Aorta (tissue), 5 donors: ENCODE measurements at places on chromosomes 7 and 10. TPM values are rescaled to one million over a fixed set of nuclear protein-coding genes. Genes with fewer than 3 reads are reported as not detected.

- H3K36me3 ChIP-seq = peaks cover 2% of the 10 kb centered on the region
- no peaks in the 10 kb centered on the region for H3K4me1 ChIP-seq
- H3K27ac ChIP-seq = no peak overlapping the region
- no peak overlapping the region for H3K4me3 ChIP-seq
- H3K27me3 ChIP-seq = no peaks in the 10 kb centered on the region
Observed at GRCh38 chr7:128988372-128988771, 50.6 kb downstream of the IRF5 start.

DNA sequence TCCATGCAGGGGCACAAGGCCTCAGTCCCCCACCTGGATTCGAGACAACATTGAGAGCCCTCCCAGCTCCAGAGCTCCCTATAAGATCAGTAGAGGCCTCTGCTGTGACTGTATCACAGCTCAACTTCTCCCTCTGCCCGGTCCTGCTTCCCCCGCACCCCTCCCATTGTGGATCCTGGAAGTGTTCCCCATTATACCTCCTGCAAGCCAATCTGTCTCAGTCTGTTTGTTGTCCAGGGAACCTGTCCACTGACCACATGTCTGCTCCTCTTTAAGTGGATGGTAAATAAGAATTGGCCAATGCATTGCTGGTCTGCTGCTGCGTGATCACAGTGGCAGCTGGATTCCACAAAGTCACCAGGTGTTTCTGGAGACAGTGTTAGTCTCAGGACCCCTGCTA, 259.7 kb upstream of the HABP2 start:
- H3K4me1 ChIP-seq = no peaks in the 10 kb centered on the region
- H3K4me3 ChIP-seq = no peak overlapping the region
- no peak for DNase-seq
- no peaks in the 10 kb centered on the region for H3K36me3 ChIP-seq

DNA sequence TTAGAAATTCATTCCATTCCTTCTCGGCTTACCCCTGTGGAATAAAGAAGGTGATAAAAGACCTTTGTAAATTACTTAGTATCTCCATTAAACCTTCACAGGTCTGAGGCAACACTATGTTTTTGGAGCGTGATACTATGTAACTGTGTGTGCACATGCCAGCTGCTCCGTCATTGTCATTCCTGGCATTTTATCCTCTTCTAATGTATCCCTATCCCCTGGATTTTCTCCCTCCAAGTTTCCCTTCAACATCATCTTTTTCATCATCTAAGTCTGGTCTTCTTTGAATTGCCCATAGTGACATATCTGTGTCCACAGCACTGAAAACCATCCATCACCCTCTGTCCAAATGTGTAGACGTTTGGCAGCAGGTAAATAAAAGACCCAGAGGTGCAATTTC, 125.7 kb downstream of the TEX36 start:
- no peaks in the 10 kb centered on the region for H3K36me3 ChIP-seq
- no peak for DNase-seq
- H3K4me1 ChIP-seq = no peaks in the 10 kb centered on the region
- no peak overlapping the region for H3K27ac ChIP-seq

DNA sequence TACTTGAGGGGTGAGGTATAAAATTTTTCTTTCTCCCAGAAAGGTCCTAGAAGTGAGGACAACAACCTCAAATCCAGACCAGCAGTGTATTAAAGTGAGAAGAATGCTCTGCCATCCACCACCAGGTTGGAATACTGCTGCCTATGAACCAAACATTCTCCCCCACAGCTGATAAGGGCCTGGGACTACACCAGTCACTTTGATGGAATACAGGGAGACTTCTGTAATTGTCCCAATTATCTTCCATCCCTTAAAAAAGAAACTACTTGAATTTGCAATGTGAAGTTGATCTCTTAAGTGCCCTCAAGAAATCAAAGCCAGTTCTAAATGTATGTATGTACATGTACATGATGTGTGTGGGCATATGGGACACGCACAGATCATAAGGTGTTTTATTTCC, 3.0 kb downstream of the TBX20 start:
- no peaks in the 10 kb centered on the region for H3K27me3 ChIP-seq
- H3K27ac ChIP-seq = no peak overlapping the region
- H3K4me3 ChIP-seq = no peak overlapping the region
- H3K4me1 ChIP-seq = no peaks in the 10 kb centered on the region

DNA sequence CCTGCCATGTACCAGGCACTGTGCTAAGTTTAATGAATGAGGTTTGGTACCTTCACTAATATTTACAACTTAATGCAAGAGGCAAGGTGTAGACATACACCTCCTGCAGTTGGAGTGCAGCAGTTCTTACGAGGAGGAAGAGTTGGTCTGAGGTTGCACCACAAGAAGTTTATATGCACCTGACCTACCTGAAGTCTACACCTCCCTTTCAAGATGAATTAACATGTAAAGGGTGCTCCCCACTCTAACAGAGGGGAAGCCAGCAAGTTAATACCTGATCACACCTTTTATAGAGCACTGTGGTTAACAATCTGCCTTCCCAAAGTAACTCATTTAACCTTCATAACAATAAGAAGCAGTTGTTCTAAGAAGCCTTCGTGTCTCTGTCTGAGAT, 120.0 kb downstream of the LYZL1 start:
- no peaks in the 10 kb centered on the region for H3K4me1 ChIP-seq
- no peaks in the 10 kb centered on the region for H3K27me3 ChIP-seq
- H3K4me3 ChIP-seq = no peak overlapping the region
- no peaks in the 10 kb centered on the region for H3K36me3 ChIP-seq

- no peaks in the 10 kb centered on the region for H3K27me3 ChIP-seq
- H3K36me3 ChIP-seq = no peaks in the 10 kb centered on the region
- H3K4me3 ChIP-seq = no peak overlapping the region
- H3K27ac ChIP-seq = no peak overlapping the region
Observed at GRCh38 chr10:4772202-4772570, 53.8 kb upstream of the AKR1E2 start.

- H3K4me1 ChIP-seq = no peaks in the 10 kb centered on the region
- H3K27ac ChIP-seq = no peak overlapping the region
- no peaks in the 10 kb centered on the region for H3K36me3 ChIP-seq
- no peak for DNase-seq
Observed at GRCh38 chr7:5827755-5828154, 46.3 kb upstream of the RNF216 start.

PRKG1 gene
- 35.7 TPM for polyA plus RNA-seq

HYAL4 gene
- not detected for polyA plus RNA-seq

SYCE1 gene
- not detected for polyA plus RNA-seq
